ENCODE measurements at places on chromosomes 5 and 9.

- no peak for DNase-seq
Observed at GRCh38 chr5:158761161-158761560, 338.6 kb downstream of the EBF1 start.

DNA sequence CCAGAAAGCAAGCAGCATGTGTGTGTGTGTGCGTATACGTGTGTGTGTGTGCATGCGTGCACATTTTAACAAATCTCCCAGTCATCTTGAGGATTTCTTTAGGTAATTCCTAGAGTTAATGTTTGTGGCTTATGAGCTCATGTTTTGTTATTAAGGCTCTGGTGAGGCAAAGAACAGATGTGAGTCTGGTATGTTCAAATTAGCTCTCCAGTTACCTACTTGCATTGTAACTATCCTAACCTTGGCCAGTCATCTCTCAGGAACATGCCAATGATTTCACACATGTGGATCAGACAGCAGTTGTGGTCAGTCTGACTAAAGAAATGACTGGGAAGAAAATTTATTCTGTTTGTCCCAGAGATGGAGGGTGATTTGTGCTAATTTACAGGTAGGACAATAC lies 163.1 kb downstream of the IZUMO3 start:
- no peak for DNase-seq

DNA sequence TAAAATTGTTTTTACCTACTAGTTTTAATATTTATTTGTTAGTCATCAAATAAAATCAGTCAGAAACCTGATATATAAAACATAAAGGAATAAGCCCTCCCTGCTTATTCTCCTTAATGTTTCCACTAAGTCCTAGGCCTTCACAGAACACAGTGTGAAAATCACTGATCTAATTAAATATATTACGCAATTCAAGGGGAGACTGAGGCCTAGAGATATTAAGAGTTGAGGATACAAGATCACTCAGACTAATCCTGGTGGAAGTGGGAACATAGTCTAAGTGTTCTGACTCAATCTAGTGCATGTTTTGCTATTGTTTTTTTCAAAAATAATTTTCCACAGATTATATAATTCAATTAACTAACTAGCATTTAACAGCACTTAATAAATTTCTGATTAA lies 401.1 kb downstream of the SLCO4C1 start:
- no peak for DNase-seq

DNA sequence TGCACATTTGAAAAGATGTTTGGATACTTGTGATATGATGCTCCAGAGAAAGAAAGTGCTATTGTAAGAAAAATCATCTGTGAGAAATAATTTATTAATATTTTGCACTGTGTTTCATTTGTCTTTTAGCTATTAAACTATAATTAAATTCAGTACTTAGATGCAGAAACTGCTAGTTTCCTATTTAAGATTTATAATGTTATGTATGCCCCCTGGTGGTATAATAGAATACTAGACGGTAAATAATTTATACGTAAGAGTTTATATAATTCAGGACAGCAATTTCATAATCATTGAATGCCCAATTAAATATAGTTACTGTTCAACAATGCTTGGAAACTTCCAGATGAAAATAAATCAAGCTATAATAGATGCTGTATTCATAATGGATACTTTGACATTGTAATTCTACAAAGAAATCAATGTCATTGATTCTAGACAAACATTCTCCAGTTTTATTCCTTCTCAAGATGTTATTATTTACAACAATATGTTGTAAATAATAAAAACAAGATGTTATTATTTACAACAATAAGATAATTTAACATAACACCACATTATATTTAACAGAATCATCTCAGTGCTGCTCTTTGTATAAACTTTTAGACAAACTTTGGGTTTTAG lies 101.0 kb downstream of the TMEM232 start:
- no peak for DNase-seq

GRCh38 chr5:170597109-170597751 lies 93.4 kb downstream of the KCNIP1 start:
- peak; percentile 31 for DNase-seq

- no peak for DNase-seq
Observed at GRCh38 chr5:55497712-55498111, 37.1 kb downstream of the PLPP1 start.

GRCh38 chr5:3301306-3301705 lies 294.3 kb upstream of the IRX1 start:
- DNase-seq = no peak

- DNase-seq = peak; percentile 27
Observed at GRCh38 chr5:151239237-151239861, 13.6 kb upstream of the GM2A start.

DNA sequence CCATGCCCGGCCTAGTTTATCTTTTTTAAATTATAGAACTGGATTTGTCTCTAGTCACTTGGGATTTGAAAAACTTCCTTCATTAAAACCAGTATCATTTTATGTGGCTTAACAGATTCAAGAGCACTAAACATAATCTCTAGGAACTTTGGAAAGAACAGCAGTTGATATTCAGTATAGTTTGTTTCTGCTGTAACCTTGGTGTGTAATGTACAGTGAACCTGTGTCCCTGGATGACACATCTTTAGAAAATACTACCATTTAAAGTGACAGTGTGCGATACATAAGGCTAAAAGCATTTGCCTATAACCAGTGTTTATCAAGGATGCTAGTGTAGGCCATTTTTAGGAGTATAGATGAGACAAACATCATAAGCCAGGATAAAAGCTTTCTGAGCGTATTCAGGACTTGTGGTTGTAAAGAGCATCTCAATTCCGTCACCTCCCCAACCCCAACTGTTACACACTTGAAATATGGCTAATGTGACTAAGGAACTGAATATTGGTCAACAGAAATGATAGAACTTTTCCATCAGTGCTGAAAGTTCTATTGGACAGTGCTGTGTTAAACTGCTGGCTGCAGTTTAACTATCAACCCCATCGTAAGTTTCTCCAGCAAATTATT lies 4.4 kb downstream of the SNX18 start:
- DNase-seq = no peak
